ENCODE measurements at places on chromosomes 1 and 21.

DNA sequence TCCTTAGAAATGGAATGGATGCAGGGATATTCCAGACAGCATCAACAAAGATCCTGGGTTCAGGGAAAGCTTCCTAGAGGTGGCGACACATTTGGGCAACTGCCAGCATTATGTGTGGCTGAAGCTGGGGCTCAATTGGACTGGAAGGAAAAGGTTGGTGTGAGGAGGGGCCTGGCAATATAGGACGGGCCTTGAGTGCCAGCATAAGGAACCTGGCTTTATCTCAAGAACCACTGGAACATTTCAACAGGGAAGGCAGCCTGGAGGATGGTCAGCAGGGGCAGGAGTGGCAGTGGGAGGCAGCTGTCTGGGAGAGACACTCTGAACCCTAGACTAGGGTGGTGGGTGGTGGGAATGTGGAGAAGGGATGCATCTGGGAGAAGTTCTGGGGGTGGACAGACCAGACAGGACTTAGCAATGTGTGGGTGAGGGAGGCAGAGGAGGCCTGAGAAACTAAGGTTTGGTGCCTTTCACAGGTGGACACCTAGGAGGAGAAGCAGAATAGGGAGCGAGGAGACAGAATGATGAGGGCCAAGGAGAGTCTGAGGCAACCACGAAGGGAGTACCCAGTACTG, 3.5 kb downstream of the SH3BGRL3 start:
- DNase-seq, result no peak

- DNase-seq, result no peak
These were observed 32.1 kb upstream of the HMGN1 start for GRCh38 chr21:39381009-39381408.

DNA sequence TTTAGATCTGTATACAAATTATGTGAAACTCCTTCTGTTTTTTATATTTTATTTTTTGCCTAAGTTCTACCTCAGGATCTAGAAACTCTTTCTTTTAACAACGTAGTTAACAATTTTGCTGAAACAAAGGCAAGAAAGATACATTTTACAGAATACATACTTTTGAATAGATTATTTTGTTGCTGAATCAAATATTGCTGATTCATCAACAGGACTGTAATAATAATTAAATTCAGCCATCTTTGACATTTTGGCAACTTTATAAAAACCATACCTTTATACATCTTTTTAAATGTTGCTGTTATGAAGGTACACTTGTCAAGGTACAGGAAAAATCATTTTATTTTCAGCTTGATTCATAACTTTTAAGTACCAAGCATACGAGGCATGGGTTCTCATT, 10.7 kb upstream of the COA6 start:
- no peak for DNase-seq

- no peak for DNase-seq
These were observed 22.4 kb downstream of the PROX1 start for GRCh38 chr1:214010197-214010573.

DNA sequence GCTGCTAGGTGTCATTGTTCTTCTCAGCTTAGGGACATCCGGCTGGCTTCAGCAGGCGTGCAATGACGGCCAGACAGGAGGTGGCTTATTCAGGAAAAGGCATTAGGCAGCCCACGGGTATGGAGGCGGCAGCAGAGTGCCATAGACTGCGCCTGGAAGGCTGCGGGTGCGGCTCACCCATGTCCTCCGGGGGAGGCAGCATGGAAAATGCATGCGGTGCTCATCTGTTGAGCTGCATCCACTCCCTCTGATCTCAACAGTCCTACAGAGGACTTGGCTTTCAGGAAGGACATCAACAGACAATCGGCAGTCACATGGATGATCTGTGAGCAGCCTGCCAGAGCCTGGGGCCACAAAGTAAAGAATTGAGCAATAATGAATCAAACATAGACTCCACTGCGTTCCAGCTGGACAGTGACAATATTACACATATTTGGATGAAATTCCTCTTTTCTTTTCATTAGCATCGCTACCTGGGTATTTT, 42.9 kb downstream of the UMODL1 start:
- peak; percentile 30 for DNase-seq

- no peak for DNase-seq
These were observed 217.6 kb downstream of the LYPLAL1 start for GRCh38 chr1:219391297-219391696.

GRCh38 chr1:236039740-236040685, 24.9 kb downstream of the NID1 start:
- DNase-seq, result peak; percentile 32

Measured in tongue (tissue), 3 donors.